Muscle of arm (tissue), 14 donors: ENCODE measurements at places on chromosomes 6 and 20. TPM values are rescaled to one million over a fixed set of nuclear protein-coding genes. Genes with fewer than 3 reads are reported as not detected.

Gene TREM1
- polyA plus RNA-seq = 0.76 TPM

Gene RUNX2
- polyA plus RNA-seq = 1.4 TPM

Gene TSPYL1
- 56.3 TPM for polyA plus RNA-seq

Gene RBM24
- 312 TPM for polyA plus RNA-seq

Gene FAM217B
- polyA plus RNA-seq = 21.9 TPM

Gene BFSP1
- polyA plus RNA-seq = 4.0 TPM

GRCh38 chr20:57442888-57443239 lies 51.7 kb downstream of the RBM38 start:
- DNase-seq = no peak

DNA sequence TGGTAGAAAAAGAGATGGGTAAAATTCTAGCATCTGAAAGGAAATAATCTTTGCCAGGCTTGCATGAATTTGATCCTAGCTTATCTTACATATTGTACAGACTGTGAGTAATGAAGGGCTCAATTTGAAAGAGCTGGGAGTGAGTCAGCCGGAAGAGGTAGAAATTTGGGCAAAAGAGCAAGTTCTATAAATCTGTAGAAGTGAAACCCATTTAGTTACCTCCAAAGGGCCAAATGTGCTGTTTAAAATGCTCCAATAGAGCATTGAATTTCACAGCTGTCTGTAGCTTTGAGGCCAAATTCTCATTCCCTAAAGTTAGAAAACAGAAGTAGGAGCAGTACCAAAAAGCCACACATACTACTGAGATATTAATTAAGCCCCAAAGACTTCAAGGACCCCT lies 466.1 kb downstream of the BTBD3 start:
- DNase-seq = peak; percentile 37

DNA sequence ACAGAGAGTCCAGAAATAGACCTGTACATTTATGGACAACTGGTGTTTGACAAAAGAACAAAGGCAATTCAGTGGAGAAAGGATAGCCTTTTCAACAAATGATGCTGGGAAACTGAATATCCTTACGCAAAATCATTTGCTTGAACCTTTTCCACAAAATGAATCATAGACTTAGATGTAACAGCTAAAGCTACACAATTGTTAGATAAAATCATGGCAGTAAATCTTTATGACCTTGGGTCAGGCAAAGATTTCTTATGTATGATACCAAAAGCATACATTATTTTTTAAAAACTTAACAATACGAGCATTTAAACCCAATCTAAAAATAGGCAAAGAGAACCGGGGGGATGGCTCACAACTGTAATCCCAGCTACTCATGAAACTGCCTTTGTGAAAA lies 73.5 kb upstream of the DST start:
- DNase-seq = no peak

DNA sequence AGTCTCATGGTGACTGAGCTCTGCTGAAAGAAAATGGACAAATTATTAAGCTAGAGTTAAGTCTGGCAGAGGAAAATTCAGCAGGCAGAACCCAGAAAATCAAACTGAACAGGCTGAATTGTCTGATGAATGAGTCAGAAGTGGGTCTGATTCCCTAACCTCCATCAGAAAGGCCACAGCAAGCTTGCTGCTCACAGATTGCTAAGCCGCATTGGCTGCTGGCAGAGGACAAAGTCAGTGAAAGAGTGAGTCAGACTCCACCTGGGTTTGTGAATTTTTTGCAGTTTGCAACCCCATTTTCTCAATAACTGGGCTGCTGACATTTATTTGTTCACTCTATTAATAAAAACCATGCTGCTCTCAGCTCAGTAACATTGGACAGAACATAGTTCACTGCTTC lies 191.3 kb downstream of the EPM2A start:
- DNase-seq = no peak

DNA sequence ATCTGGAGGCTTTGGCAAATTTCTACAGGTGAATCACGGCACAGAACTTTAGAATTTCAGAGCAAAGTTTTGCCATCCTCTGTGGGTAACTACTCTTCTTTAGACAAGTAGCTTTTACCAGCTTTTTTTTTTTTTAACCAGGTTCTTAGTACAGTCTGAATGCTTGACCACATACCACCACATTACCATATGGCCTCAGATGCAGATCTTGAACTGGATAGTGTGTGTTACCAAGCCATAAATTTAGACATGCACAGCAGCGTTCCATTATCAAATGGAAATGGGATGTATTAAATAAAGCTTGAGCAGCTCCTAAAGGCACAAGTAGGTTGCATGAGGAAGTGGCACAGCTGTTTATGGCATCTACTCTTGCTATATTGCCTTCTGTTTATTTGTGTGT lies 38.3 kb upstream of the PRSS16 start:
- no peak for DNase-seq

DNA sequence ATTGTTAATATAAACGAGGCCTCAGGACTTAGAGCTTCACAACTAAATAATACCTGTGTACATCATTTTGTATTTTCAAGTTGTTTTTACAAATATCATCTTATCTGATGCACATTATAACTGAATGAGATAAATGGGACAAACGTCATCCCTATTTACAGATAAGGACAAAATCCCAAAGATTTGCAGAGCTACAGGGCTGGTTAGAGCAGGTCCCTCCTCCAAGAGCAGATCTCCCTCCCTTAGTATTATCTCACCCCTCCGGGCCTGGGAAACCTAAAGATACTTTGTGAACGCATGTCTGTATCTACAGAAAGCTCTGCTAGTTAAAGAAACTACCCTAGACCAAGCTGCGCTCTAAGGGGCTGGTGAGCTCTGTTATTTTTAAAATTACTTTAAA lies 130.4 kb upstream of the PROKR2 start:
- DNase-seq = no peak

DNA sequence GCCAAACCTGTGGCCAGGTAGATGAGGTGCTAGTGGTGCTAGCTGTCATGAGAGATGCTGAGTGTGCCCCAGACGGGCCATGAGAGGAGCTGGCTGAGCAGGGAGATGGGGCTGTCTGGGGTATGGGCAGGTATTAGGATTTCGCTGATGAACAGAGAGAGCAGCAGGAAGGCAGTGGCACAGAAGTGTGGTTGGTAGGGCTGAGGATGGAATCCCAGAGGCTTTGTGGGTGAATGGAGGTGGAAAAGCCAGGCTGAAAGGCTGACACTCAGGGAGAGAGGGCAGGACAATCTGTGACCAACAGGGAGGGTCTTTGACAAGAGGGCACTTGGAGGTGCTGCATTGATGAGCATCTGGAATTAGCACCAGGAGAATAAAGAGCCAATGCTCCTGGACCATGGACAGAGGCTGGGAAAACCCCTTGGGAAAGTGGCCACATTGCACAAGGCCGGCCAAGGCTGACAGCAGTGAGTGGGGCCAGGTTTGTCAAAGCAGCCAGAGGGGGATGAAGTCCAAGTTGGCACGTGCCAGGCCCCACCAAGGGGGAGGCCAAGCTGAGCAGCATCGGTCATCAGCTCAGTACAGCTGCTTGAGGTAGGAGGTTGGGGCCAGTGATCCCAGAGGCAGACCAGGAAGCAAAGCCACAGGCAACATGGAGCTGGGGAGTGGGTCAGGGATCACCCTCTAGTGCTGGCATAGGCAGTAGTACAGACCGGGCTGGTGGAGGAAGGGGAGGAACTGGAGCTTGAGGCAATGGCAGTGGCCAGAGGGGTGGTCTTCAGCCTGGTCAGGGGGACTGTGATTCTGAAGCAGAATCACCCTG lies 19.7 kb upstream of the SGK2 start:
- no peak for DNase-seq

- peak; percentile 15 for DNase-seq
These were observed 40.1 kb downstream of the CDH22 start for GRCh38 chr20:46268131-46268614.

GRCh38 chr20:35732644-35732982 lies 9.4 kb downstream of the RBM39 start:
- DNase-seq = no peak

GRCh38 chr20:60266177-60266823 lies 308.1 kb downstream of the CDH26 start:
- no peak for DNase-seq

GRCh38 chr6:153215242-153215641 lies 84.2 kb upstream of the RGS17 start:
- DNase-seq = no peak

DNA sequence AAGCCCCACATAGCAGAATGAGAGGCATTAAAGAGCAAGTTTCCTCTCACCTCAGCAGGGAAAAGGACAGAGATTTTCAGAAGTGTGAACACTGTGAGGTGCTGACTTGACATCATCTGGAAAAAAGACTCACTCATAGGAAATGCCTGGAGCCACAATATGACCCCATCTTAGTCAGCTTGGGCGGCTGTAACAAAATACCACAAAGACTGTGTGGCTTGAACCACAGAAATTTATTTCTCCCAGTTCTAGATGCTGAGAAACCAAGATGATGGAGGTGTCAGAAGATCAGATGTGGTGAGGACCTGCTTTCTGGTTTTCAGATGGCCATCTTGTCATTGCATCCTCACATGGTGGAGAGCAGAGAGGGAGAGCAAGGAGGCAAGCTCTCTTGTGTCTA lies 253.1 kb downstream of the ADGB start:
- no peak for DNase-seq

GRCh38 chr20:21388566-21388965 lies 8.8 kb downstream of the NKX2-4 start:
- no peak for DNase-seq

- no peak for DNase-seq
These were observed 3.7 kb upstream of the MED23 start for GRCh38 chr6:131631625-131632289.

DNA sequence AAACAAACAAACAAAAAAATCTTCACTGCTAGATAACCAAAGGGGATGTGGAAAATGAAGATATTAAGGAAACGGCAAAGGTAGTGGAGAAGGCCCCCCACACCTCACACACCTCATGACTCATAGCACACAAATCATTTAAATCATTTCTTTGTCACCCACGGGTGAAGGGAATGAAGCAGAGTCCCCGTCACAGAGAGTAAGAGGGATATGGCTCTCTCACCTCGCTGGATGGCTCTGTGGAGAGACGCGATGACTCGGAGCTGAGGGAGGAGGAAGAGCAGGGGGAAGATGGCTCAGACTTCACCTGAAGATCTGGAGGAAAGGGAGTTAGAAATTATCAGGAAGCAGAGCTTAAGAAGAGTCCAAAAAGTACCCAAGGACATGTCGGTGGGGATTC lies 1.2 kb downstream of the ATF6B start:
- DNase-seq = no peak

DNA sequence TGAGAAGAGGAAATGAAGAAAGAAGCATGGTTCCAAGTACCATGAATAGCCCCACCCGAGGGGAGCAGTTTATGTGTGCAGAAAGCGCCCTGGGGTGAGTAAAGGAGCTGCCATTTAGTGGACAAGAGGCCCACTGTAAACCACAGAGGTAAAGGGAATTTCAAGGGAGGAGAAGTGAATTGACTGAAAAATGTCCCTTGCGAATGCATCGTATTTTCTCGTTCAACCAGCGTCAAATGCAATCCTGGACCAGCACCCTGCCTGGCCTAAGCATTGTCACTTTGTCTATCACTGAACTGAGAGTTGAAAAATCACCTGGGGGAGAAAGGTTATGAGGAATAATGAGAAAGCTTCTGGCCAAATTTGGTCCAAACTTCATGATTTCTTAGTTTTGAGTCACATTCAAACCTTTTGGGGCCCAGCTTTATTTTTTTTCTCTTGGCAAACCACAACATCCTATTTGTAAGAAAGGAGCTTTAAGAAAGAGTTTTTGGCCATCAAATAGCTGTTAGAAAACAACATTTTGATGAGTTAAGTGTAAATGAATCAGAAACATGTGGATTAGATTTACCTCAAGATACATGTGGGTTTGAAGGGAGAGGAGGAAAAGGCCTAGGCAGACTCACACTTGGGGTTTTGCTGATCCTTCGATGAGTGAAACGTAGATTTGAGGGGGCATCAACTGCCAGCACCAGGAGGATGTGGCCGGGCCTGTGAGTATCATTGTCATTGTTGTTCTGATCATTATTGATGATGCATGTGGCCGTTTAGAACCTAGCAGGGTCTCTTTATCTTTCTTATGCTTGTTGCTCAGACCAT lies 214.0 kb downstream of the CLIC5 start:
- DNase-seq = no peak

GRCh38 chr6:145688493-145688905 lies 46.8 kb downstream of the EPM2A start:
- no peak for DNase-seq

DNA sequence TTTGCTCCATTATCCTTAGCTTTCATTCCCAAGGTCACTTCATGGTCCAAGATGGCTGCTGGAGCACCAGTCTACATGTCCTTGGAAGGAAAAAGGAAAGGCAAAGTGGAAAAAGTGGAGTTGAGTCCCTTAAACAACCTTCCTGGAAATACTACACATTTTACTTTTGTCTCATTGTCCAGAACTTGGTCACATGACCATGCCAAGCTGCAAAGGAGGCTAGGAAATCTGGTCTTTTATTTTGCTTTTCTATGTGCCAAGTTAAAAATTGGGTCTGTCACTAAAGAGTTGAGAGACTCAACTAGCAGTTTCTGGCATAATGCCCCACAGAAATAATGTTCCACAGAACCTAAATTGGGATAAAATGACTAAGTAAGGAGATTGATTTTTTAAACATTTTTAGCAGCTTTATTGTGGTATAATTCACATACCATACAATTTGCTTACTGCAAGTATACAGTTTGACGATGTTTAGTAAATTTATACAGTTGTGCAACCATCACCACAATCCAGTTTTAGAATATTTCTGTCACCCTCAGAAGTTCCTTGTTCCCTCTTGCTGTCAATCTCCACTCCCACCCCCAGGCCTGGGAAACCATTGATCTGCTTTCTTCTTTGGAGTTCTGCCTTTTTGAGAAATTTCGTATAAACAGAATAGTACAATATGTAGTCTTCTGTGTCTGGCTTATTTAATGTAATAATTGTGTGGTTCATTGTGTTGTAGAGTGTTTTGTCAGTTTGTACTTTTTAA lies 5.6 kb upstream of the CHD6 start:
- no peak for DNase-seq

DNA sequence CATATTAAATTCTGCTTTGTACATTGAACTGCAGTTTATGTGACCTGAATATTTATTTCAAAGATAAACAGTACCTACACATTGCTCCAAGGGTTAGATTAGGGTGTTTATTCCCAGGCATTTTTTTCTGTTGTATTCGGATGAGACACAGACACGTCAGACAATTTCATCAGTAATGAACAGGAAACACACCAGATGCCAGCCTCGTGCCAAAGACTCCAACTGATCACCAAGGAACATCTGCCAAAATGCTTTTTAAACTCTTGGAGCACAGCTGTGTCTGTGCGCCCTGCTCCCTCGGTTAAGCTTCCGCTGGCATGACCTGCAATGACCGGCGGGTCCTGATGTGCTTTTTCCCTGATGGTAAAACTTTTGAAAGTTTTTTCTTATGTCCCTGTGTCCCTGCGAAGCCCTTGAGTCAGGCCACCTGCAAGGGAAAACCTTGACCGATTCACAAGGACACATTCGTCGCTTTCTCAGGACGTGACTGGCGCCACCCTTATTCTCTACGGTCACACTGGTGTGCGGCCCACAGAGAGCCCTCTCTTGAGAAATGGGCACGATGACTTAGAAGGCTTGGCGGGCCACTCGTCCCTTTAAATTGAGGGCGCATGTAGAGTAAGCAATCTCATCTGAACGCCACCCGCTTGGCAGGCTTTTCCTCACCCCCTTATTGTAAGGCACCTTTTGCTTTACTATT lies 173.9 kb downstream of the QKI start:
- DNase-seq = no peak
